ENCODE measurements at places on chromosomes 2 and 18. TPM values are rescaled to one million over a fixed set of nuclear protein-coding genes. Genes with fewer than 3 reads are reported as not detected.

Gene RUFY4
- not detected for polyA plus RNA-seq

Gene GRB14
- 3.2 TPM for polyA plus RNA-seq

Gene USP14
- 16.5 TPM for polyA plus RNA-seq

Gene HTR2B
- polyA plus RNA-seq = 0.25 TPM

Gene G6PC2
- not detected for polyA plus RNA-seq

Gene TGFA
- polyA plus RNA-seq = 1.3 TPM

Gene ABCG5
- not detected for polyA plus RNA-seq

Gene CMPK2
- polyA plus RNA-seq = 2.0 TPM

Gene IL18R1
- 1.1 TPM for polyA plus RNA-seq

Gene CNDP1
- polyA plus RNA-seq = not detected

Gene REG1B
- 0.69 TPM for polyA plus RNA-seq

Gene IL1RL1
- polyA plus RNA-seq = 36.6 TPM

Gene TANC1
- 26.6 TPM for polyA plus RNA-seq

Gene SCN7A
- 2.6 TPM for polyA plus RNA-seq

Gene SLC5A7
- polyA plus RNA-seq = not detected

Gene PLB1
- polyA plus RNA-seq = 0.84 TPM

Gene HS6ST1
- 15.6 TPM for polyA plus RNA-seq

All from heart left ventricle (tissue), 16 donors.